AG09319 (cell line): ENCODE measurements at places on chromosomes 12 and 14.
A peak's percentile ranks its signal among the peaks of the same experiment; 100 is the strongest.

DNA sequence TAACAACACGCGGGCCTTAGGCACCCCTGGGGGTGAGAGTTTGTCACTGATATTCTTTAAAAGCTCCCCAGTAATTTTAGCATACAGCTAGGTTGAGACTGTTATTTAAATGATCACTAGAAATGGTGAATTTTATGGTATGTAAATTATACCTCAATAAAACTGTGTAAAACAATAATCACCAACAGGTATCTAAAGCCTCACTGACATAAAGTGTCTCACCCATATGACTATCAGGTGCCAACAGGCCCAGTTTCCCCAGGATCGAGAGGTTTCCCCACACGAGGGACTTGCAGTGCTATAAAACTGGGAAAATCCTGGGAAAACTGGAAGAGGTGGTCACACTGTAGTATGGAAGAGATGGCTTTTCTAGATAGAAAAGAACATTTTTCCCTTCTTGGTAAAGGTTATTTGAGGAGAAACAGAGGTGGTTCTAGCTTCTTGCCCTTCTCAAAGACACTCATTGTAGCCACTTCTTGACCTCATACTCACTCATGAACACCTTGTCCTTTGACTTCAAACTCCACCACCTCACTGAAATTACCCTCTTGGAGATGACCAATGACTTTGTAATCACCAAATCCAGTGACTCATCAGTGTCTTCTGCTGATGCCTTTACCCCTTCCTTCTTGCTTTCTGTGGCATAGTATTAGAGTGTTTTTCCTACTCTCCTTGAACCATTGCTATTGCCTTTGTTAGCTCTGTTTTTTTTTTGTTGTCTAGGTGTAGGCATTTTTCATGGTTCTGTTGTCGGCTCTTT is 24.8 kb upstream of the NUBPL start:
- no peak for DNase-seq

- no peak for DNase-seq
These were observed 24.2 kb downstream of the HIP1R start for GRCh38 chr12:122859303-122860039.

DNA sequence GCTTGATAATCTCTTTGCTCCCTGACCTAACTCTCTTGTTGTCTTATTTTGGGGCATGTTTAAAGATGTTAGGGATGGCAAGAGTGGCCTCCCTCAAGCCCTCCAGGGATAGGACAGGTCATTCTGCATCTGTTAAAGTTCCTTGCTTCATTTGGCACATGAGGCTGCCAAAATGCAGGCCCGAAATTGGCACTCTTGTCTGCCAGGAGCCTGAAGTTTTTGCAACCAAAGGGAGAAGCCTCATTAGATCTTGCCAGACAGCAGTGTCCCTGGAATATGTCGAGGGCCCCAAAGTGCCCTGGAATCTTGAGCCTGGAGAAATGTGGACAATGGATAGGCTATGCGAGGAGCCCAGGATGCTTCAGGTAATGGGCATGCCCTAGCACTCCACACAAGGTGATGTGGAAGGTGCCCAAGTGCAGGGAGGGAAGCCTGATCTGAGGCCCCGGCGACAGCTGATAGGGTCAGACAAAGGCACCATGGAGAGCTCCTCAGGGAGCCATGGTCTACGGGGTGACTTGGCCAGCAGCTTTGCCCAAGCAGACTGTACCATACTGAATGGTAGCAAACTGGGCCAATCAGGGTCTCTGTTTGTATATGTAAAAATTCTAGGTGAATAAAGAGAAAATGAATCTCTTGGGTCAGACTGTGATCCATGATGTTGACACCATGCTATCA is 173.0 kb upstream of the WSCD2 start:
- no peak for DNase-seq

DNA sequence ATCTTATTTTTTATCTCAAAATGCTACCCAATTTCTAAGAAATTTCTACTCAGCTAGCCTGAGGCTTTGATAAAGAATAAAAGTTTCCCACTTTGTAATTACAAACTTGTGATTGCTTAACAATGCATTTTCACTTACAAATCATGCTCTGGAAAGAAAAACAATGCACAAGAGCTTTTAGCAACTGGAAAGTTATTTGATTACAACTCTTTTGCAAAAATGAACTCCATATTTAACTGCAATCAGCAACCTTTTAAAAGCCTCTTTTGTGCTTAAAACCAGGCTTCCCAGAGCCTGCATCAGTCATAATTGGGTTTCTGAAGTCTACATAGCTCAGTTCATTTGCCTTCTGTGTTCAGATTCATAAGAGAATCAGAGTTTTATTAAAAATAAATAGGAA is 395.2 kb downstream of the PAWR start:
- no peak for DNase-seq

DNA sequence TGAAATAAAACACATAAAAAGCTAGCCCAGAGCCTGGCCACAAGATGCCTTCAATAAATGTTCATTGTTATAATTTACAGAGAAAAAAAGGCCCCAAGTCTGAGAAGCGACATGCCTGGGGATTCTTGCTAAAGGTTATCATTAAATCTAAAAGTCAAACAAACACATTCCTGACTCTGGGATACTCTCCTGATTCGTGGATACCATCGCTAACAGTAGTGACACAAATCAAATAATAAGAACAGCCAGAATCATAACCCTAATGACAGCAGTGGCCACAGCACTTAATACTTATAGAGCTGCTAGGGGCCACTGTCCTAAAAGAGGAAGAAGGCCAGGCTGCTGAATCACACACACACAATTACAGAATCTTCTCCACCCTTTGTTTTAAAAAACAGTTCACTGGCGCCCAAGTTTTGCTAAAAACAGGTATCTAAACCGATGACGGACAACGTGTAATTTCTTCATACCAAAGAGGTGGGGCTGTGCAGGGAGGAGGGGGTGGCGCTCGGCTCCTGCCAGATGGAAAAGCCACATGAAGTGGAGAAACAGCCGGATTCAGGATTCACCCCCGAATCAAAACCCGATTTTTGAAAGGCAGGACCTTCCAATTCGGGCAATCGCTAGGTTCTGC is 1.2 kb downstream of the CLIP1 start:
- DNase-seq: peak; percentile 14

- no peak for DNase-seq
These were observed at the start of gene SYT10 for GRCh38 chr12:33439587-33440011. Gene SYT10 (minus strand): TSS chr12:33439819. CDS start chr12:33439522, 297 bp downstream.

- peak; percentile 66 for DNase-seq
These were observed 165.1 kb downstream of the MON2 start for GRCh38 chr12:62631471-62632410.

- DNase-seq: no peak
These were observed 38.1 kb downstream of the KLRG1 start for GRCh38 chr12:9027161-9028059.

DNA sequence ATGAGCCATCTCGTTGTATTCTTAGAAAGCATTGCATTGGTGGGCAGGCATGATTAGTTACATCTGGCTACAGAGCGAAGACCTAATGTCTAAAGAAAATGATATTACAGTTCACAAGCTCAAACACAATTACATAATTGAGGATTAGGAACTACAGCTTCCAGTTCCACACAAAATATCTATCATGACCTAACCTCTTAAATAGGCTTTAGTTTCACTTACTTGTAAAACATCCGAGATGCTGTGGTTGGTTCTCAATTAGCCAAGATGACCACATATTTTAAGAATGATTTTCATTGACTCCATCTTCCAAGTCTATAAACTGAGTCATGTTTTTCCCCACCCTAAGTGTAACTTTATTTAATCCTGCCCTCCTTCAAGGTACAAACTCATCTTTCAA is 69.5 kb downstream of the LRIG3 start:
- no peak for DNase-seq
